ENCODE measurements at places on chromosomes 13 and 19. TPM values are rescaled to one million over a fixed set of nuclear protein-coding genes. Genes with fewer than 3 reads are reported as not detected.

DNA sequence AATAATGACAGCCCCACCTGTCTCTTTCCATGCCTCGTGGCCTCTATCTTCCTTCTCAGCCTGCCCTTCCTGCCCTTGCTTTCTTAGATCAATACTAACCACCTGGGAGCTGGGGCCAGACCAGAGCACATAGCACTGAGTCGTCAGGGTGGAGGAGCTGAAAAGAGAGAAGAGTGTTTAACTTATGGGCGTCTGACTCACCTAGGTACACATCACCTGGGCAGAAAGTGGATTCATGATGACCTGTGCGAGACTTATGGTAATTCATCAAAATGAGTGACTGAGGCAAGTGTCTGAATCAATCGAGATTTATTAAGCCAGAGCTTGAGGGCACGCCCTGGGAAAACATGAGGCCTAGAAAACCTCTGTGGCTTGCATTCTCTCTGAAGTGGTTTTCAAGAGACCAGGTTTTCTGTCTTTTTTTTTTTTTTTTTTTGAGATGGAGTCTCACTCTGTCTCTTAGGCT is 19.2 kb downstream of the CEACAM6 start:
- DNase-seq = no peak

Gene TYROBP
- total RNA-seq = 49.0 TPM

DNA sequence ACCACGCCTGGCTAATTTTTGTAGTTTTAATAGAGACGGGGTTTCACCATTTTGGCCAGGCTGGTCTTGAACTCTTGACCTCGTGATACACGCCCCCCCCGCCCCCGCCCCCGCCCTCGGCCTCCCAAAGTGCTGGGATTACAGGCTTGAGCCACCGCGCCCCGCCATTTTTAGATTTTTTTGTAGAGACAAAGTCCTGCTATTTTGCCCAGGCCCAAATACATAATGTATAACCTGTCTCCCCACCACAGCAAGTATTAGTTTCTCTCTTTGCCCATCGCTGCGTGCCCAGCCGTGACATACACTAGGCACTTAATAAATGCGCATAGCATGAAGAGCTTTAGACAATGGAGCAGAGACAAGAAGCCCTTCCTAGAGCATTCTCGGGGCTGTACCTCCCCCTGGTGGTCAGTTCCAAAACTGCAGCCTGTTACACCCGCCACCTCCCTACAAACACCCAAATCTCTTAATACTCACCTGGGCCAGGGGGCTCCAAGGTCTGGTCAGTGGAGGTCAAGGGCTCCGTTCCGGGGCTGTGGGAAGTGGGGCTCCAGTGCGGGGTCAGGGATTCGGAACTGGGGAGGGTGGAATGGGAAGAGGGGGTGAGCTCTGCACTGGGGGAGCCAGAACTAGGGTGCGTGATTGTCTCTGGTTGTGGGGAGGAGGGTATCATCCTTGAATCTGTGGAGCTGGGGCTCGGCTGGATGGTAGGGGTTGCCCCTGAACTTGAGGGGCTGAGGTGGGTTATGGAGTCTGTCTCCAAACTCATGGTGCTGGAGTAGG is 22.5 kb downstream of the IQCN start:
- DNase-seq = peak; percentile 96

DNA sequence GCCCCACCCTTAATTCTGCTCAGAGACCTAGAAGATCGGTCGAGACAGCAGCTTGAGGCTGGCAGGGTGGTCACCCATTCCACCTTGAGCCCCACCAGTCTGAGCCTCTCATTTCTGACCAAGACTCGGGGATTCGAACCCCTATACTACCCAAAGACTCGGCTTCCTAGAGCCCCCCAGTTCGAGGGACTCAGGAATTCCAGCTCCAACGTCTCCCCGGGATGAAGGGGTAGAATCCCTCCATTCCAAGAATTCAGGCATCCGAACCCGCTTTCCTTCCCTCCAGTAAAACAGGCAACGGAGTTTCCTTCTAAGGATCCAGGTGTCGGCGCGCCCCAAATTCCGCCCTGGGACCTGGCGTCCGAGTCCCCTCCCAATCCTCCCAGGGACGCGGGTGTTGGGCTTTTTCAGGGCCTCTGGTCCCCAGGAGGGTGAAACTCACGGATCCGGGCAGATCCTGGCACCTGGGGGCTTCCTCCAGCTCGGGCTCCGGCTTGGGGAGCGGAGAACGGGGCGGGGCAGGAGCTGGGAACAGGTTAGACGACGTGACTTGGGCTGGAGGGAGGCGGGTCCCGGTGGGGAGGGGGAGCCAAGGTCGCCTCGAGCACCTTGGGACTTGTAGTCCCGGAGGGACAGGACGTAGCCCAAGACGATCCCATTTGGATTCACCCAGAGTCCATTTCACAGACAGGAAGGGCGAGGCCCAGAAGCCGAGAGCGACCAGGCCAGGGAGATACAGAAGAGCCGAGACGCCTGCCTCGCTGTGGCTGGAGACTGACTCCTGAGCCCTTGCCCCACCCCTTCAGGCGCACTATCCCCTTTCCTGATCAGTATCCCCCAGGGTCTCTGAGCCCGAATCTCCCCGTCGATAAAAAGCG is at the start of gene PPP1R13L:
TSS of gene PPP1R13L (minus strand) at position 513 of the 878 bp plus-strand sequence. CDS start 6,751 bp downstream, outside the sequence.
- no peak for DNase-seq

Gene RFPL4AL1
- not detected for total RNA-seq

Gene MEIOSIN
- not detected for total RNA-seq

- DNase-seq = no peak
Observed at GRCh38 chr19:13396250-13397080, 109.8 kb downstream of the CACNA1A start.

DNA sequence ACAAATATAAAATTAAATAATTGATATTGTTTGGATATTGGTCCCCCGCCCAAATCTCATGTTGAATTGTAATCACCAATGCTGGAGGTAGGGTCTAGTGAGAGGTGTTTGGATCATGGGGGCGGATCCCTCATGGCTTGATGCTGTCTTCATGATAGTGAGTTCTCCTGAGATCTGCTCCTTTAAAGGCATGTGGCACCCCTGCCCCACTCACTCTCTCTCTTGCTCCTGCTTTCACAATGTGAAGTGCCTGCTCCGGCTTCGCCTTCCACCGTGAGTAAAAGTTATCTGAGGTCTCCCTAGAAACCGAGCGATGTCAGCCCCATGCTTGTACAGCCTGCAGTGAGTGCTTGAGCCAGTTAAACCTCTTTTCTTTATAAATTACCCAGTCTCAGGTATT is 248.2 kb downstream of the PCDH9 start:
- DNase-seq = no peak

DNA sequence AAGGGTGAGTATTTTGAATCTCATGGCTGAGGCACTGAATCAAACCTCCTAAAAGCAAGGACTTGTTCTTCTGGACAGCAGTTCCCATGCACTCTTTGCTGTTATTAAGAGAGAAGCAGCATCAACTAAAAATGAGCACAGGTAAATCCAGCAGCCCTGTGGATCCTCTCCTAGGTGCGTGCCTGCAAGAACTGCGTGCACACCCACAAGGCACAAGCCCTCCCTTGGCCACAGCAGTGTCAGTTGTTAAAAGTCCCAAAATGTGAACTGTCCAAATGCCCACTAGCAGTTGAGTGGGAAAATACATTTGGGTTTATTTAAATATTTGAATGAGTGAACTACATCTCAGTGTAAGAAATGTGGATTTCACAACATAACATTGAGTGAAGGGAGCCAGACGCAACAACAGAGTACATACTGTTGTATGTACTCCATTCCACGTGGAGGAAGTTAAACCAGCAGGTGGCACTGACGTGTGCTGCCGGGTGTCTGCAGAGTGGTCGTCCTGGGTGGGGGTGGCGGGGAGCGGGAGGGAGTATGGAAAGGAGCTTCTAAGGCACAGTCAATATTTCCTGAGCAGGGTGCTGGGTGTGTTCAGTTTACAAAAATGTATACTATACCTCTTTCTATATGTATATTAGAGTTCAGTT is 266.4 kb downstream of the NALCN start:
- no peak for DNase-seq

DNA sequence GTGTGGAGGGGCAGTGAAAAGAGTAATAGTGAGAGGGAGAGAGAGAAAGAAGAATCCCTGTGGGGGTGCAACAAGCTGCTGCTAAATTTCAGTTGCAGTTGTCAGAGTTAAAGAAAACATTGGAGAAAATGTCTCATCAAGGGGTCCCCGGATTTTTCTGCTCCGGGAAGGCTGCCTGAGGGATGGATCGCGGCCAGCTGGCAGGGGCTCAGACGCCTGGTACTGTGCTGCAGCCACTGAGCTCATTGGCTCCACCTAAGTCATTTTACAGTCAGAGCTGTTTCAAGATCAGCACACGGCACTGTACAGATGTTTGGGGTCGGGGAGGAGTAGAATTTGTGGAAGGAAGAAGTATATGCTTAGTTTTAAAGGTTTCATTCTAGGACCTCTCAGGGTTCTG is 106.2 kb downstream of the SHISA2 start:
- no peak for DNase-seq

- no peak for DNase-seq
Observed at GRCh38 chr13:60931858-60932546, 483.6 kb downstream of the PCDH20 start.

Gene KASH5
- not detected for total RNA-seq

GRCh38 chr19:1672038-1672768 is 19.8 kb upstream of the TCF3 start:
- DNase-seq = no peak

- DNase-seq = no peak
Observed at GRCh38 chr19:29273000-29273640, 60.2 kb upstream of the UQCRFS1 start.

DNA sequence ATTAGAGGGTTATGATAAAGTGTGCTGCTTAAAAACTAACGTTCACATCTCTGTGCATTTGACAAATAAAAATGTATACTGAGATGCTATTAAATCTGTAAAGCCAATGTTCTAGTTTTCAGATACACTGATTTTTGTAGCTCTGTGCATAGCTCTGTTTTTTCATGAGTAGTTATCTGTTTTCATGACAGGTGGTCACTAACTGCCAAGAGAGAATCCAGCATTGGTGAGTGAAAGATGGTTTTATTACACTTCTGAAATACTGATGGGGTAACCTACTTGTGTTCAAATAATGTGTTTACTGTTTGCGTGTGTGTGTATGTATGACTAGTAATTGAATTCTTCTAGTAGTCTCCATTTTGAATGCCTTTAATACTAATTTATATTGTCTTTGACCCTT is 29.0 kb downstream of the URI1 start:
- DNase-seq = no peak

Gene MIER2
- total RNA-seq = 24.3 TPM

Gene ALG5
- 17.3 TPM for total RNA-seq

Gene ENOX1
- 11.7 TPM for total RNA-seq

GRCh38 chr13:54004026-54004699 is 975.5 kb downstream of the OLFM4 start:
- no peak for DNase-seq

DNA sequence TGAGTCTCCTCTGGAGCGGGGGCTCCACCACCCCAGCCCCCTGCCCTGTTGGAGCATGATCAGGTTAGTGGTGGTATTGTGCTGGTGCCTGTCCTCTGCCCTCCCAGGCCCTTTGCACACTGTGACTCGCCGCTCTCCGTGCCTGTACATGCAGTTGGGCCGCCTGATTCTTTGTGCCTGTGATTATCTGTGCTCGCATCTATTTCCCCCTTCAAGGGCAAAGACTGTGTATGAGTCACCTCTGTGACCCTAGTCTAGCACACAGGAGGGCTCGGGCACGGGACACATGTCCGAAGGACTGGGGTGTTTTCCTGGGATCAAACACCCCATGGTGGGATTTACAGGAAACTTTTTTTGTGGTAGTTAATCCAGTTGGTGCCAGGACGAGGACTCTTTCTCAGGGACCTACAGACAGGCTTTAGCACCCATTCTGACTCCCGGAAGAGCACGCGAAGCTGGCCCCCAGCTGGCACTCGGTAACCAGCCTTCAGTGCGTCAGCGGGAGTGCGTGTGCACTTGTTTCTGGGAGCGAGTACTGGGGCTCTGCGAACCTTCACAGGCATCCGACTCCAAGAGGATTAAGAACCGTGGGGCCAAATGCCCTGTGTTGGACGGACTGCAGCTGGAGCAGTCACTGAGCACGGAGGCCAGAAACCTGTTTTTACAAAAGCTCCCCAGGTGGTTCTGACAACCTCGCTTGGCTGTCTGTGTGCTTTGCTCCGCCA is 6.7 kb downstream of the PPP1R37 start:
- DNase-seq = no peak

Gene ZNF235
- 4.1 TPM for total RNA-seq

DNA sequence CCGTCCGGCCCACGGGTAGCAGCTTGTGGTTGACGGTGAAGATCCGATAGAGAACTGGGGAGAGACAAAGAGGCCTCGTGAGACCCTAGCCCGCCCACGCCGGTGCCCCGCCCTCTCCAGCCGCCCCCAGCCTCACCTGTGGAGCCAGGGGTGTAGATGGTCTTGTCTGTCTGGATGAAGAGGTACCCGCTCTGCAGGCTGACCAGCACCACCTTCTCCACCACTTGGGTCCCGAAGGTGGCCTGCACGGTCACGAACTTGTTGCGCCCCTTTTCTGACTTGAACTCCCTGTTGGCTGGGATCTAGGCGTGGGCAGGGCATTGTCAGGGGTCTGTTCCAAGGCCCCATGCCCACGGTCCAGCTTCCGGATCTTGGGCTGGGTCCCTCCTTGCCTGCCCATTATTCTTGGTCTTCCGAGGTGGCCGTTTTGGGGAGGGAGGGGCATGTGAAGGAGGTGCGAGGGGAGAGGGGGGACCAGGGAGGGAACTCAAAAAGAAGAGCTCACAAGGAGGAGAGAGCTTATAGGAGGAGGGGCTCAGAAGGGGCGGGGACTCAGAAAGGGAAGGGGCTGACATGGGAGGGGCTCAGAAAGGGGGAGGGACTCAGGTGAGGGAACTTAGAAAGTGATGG is 2.2 kb downstream of the C3 start:
- no peak for DNase-seq
